ENCODE measurements at places on chromosomes 7 and 10.

DNA sequence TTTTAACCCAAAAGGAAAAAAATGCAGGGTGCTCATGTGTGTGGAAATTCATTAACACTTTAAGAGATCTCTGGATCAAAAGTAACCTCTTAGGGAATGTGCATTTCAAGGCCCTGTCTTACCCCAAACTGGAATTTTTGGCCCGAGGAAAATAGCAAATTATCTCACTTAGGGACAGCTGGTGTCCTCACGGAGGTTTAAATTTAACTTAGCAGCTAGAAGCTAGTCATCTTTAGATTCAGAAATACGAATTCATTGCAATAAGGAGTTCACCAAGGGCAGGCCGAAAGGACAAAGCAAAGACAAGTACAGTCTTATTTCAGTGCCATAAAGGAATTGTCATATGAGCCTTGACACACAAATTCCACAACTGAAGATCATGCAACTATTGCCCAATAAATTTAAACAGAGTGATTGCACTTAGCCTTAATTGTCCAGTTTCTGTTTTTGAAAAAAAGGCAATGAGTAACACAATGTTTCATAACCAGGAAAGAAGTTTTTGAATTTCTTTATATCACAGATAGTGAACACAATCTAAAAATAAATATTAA is 22.4 kb upstream of the SEMA3C start:
- no peak for DNase-seq

DNA sequence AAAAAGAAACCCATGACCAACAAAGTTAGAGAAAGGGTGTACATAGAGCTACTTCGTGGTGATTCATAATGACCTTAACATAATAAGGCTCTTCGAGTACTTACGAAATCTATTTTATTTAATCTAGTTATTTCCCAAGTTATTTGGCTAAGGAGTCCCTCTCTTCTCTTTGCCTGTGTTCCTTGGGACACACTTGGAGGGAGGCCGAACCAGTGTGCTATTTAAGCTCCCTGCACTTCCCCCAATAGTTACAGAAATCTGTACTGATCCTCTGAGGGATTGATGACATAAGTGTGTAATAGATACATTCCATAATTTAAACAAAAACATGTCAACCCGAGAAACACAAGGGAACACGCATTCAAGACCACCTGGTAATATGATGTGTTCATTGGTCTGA is 351.1 kb downstream of the GATA3 start:
- DNase-seq = no peak

DNA sequence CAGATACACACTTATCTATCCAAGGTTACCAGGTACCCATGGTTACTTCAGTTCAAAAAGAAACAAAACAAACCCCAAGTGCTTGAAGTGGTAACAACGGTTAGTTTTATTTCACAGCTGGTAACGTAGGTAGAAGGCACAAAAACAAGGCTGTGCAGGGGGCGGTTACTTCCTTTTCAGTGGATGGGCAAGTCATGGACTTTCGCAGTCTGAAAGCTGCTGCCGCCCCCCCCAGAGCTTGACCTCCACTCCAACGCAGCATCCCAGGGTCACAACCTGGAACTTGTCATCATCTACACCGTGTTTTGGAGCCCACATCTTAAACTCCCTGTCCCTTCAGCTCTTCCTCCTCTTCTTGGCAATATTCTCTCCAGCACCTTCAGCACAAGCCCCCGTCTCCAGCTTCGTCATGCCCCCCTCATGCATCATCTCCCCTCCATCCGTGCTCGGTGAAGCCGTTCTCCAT is 181.2 kb upstream of the ITGB1 start:
- no peak for DNase-seq

DNA sequence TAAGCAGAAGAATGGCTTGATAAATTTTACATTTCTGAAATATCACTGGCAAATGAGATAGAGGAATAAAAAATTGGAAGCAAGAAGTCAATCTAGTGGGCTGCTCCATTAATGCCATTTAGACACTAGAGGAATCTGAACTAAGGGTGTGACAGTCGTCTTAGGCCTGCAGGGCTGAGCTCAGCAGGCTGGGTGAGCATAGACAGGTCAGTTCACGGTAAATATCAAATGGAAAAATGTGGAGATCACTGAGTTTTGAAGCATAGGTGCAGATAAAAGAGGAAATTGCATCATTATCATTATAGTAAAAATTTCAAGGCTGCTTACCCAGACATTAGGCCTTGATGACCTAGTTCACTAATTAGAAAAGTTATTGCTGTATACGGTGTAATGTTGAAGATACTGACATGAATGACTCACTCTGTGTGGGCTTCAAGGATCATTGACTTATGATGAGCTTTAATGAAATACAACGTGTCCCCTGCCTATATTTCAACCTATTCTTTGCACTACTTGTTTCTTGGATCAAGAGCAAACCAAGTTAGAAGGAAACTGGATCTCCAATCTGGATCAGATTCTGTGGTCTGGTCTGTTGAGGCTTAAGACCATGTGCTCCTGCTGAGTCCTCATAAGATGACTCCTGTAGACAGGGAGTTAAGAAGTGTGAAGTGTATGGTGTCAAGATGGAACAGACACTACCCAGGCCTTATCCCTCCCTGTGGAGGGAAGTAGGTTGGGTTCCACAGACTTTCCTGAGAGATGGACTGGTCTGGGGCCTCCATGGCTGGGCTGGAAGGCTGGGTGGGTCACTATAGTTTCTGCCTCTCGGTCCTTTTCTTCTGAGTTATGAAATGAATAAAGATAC is 3.6 kb downstream of the OR2F2 start:
- DNase-seq = no peak

- DNase-seq = no peak
Measured at GRCh38 chr7:4549681-4550080, 132.4 kb upstream of the FOXK1 start.

- no peak for DNase-seq
Measured at GRCh38 chr7:27693794-27694193, 31.1 kb upstream of the HIBADH start.

DNA sequence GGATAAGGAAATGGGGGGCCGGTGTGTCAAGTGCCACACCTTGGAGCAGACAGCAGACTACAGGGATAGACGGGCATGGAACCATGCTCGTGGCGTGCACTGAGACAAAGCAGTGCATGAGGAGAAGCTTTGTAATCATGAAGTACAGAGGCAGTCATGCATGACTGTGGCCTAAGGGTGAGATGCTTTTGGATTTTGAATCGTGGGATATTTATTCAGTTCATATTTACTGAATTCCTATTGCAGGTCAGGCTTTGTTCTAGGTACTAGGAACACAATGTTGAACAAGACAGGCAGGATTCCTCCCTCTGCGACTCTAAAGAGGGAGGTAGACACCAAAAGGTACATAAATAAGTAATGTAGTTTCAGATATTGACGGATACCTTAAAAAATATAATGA is 597.6 kb downstream of the PARD3 start:
- no peak for DNase-seq

DNA sequence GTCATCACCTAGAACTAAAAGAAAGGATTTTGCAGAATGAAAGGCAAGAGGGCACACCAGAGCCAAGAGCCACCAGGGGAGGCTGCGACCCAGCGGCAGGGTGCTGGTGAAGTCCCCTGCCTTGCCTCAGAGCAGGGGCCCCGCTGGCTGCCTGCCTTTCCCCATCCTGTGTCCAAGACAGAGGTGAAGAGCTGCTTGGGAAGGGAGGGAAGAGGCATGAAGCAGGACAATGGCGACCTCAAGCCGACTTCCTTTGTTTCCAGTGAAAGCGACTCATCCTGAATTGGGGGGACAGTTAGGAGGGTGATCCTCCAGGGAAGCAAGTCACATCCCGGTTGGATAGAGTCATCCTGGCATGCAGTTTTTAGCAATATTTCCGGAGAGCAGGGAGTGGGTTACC is 255.5 kb upstream of the YAE1 start:
- no peak for DNase-seq

DNA sequence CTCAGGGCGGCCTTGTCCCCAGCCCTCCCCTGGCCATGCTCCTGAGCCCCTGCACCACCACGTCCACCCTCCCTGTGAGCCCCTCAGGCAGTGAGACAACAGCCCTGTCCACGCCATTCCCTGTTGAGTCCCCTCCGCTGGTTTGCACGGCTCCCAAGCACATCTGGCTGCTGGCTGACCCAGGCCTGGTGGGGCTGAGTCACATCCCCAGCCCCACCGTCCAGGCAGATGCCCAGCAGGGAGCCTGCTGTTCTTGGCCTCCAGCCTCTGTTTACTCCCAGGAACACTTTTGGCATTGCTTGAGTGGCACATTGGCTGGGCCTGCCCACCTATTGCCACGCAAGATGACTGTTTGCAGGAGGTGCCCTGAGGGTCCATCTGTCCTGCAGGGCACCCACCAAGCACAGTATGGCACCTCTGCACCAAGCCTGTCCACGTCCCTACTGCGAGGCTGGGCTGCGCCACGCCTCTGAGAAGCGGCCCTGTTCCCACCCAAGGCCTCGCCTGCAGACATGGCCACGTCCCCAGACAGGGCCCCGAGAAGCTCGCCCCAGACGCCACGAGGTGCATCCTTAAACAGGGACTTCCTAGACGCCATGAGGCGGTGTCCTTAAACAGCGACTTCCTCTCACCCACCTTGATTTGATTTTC is 48.4 kb upstream of the INPP5A start:
- no peak for DNase-seq

GRCh38 chr7:133484086-133484485 is 231.2 kb downstream of the EXOC4 start:
- DNase-seq = no peak

Measured in esophagus squamous epithelium (tissue), 5 donors.